Cortex of kidney (tissue), 1 donor: ENCODE measurements at places on chromosomes 1 and 21.

DNA sequence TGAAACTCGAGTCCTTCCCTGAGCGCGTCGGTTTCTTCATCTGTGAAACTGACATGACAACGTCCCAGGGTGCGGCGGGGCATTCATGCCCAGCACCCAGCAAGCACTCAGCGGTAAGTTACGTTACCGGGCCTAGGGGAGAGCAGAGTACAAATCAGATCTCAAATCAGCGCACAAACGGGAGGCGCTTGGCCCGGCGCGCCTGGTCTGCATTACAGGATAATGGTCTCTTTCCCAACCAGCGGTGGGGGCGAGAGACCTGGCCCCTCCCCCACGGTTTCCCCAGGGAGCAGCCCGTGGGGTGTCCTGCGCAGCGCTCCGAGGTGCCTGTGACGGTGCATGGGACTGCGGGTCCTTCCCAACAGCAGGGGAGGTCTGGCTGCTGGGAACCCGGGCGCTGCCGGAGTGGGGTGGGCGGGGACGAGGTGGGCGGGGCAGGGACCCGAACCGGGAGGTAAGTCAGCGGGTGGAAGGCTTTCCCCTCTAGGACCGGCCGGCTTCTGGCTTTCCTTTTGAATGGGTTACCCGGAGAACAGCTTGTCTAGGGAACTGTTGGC lies 1.0 kb downstream of the TMEM51 start:
- no peak for DNase-seq

DNA sequence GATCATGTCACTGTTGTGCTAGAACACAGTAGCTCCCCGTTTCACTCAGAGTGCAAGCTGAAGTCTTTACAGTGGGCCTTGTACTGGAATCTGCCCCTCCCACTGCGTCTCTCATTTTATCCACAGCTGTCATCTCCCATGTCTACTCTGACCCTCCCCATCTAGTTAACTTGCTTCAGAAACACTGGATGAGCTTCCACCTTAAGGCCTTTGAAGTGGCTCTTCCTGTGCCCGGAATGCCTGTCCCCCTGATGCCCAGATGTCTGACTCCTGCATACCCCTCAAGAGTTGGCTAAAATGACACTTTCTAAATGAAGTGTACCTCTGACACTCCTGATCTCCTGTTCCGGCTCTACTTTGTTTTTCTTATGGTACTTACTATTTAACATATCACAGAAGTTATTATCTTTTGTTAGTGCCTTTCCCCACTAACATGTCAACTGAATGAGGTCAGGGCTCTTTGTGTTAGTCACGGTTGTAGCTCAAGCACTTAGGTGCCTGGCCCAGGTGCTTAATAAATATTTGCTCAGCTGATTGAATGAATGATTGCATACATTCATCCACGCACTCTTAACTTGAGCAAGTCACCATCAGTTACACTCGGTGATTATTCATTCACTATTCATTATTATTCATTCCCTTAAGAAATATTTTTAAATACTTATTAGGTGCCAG lies 13.3 kb downstream of the ARV1 start:
- no peak for DNase-seq

GRCh38 chr1:183632964-183633363 lies 2.6 kb downstream of the ARPC5 start:
- no peak for DNase-seq

DNA sequence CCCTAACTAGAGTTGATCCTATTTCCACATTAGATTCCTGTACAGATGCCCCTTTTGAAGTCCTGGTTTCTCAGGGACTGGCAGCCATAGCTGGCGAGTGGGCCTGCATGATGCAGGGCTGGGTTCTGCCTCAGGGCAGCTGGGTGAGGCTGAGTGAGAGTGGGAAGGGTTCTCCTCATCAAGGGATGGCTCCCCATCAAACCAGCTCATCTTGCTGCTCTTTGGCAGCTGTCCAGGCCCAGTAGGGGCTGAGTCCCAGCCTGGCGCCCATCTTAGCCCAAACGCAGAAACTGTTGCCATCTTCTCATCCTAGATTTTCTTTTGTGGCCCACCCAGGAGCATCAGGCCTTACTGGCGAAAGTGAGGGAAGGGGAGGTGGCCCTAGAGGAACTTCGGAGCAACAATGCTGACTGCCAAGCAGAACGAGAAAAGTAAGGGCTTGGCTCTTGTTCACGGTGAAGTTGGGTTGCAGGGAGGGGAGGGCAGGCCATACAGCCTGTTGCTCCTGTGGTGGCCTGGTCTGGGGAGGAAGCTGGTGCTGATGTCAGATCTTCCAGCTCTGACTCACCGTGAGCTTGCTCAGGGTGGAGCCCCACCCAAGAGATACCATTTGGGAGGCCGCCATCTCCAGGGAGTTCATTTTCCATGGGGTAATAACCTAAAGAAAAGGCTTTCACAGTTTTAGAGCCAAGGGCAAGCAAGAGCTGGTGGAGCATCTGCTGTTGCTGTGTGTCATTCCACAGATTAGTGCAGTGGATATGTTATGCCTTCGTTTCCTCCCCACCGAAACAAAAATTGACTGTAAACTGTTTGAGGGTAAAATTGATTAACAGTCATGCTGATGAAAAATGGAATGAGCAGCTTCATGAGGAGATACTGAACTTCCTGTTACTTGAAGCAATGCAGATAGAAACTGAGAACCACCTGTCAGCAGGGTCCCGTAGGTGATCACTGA lies 34.7 kb downstream of the TUFT1 start:
- DNase-seq, result no peak

DNA sequence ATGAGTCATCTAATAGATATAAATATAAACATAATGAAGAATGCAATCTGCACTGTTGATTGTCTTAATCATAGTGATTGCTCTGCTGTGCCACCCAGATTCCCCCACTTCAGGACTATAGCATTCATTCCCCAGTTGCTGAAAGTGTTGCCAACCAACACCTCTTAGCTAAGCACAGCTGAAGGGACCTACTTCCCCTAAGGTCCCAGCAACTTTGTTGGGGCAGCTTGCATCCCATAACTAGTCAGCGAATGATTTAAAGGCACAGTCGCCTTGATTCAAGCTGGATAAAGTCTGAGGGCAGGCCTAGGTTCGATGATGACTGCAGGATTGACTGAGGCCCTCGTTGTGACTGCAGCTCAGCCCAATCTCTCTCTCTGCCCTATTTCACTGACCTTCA lies 14.3 kb upstream of the RGS1 start:
- DNase-seq, result no peak

DNA sequence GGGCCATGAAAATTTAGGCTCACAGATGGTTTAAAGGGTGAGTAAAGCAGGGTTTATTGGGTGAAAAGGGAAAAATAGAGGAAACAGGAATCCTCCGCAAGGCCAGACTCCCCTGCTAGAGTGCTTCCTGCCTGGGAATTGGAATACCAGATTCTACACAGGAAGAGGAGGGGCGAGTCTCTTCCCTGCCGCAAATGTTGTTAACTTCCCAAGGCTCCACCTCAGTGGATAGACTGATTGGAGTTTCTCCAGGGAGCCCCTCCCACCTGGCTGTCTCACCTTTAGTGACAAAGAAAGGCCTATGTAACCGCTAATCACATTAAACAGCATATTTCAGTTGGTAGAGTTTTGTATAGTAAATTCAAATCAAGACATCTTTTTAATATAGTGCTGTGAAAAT lies 1450.1 kb downstream of the KCNT2 start:
- DNase-seq, result no peak

GRCh38 chr1:111846842-111847241 lies 91.1 kb downstream of the DDX20 start:
- no peak for DNase-seq

GRCh38 chr21:34335316-34335715 lies 28.5 kb upstream of the KCNE2 start:
- no peak for DNase-seq

- no peak for DNase-seq
Observed at GRCh38 chr1:39642796-39643195, 3.4 kb upstream of the HEYL start.

- no peak for DNase-seq
Observed at GRCh38 chr1:185144233-185144632, 12.5 kb downstream of the TRMT1L start.

DNA sequence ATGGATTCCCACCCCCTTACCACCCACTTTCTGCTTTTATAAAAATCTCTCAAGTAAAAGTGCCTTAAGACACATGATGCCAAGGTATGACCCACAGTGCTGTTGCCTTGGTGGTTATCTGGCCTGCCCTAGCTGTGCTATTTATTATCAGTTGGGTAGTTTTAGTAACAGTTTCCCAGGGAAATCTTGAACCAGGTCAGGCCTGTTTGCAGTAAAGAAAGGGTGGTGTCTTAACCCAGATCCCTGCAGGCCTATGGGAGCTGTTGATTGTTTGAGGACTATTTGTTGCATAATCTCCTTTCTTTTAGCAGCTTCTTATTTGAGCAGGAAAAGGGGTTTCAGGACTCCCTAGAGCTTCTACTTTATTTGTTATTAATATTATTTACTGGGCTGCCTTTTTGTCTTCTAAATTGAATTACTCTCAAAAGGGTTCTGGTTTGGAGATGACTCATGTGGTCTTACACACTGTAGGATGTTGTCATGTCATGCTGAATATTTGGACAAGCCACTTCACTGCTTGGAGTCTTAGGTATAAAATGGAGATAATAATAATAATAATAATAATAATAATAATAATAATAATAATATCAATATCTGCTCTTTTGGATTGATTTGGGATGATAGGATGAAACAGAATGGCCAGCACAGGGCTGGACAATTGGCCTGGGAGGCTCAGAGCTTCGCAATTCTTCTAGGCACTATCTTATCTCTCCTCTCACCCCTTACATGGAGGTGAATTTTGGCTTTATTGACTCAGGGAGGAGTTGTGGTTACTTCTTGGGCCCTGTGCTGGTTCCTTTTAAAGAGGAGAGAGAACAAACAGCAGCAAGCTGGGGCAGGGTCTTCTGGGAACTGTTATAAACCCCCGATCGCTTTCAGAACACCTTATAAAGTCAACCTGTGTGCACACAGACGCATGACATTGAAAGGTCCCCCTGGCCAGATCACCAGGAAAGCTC lies 252.1 kb downstream of the PRDM2 start:
- no peak for DNase-seq

- no peak for DNase-seq
Observed at GRCh38 chr1:2982615-2983318, 38.5 kb upstream of the ACTRT2 start.

GRCh38 chr1:167090314-167090942 lies at the start of gene GPA33:
TSS of gene GPA33 (minus strand) at chr1:167090377. CDS start at chr1:167090287, 90 bp downstream.
- DNase-seq, result no peak

GRCh38 chr1:31326461-31326860 lies 29.6 kb downstream of the ZCCHC17 start:
- DNase-seq, result no peak

GRCh38 chr1:39043513-39043912 lies 17.4 kb downstream of the NDUFS5 start:
- DNase-seq, result no peak

DNA sequence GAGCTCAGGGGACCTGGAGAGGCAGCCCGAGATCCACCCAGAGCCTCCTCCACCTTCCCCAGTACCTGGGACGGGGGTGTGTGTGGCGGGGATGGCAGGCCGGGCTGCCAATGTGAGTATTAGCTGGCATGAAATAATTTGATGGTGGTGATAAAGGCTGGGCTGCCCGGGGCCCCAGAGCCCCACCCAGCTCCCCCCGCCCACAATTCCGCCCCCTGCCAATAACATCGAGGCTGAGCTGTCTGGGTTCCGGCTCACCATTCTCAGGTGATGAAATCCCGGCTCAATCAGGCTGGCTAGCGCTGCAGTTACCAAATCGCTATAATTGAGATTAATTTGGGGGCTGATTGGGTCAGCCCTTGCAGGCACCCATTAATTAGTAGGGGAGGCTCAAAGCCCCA lies 103.8 kb upstream of the CASZ1 start:
- no peak for DNase-seq

DNA sequence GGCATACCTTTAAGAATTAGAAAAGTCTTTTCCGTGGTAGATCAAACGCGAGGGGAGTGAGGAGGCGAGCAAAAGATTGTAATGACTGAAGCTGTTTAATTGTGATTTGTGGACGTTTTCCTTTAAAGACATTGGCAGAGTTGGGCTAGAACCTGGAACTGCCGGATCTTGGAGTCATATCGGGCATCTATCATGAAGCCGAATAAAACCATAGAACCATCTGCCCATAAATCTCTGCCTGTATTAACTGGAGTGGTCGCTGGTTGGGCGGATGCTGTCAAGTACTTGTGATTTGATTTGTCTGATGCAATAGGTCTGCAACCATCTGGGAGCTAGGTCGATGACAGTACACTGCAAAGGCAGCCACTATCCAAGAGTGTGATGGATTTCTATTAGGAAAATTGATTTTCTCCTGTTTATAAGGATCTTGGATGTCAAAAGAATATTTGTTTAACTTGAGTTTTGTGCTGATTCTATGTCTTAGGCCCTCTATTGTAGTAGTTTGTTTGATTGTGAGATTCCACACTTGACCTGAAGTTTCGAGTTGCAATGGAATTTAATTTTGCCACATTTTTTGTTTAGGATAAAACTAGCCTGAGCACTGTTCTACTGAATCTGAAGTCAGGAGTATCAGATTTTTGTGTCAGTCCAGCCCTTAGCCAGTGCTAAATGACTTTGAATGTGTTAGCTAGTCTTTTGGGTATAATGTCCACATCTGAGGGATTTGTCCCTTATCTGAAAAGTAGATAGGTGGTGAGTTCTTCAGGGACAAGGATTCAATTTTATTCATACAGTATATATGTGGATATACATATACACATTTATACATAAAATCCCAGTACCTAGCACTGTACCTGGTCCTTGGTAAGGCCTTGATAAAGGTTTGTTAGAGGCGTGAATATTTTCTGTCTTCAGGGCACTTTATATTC lies 1.2 kb downstream of the SARS1 start:
- DNase-seq, result no peak

- no peak for DNase-seq
Observed at GRCh38 chr1:155069551-155070157, 6.1 kb downstream of the EFNA4 start.

- DNase-seq, result no peak
Observed at GRCh38 chr1:52479076-52479475, 73.8 kb downstream of the TUT4 start.

- DNase-seq, result no peak
Observed at GRCh38 chr1:239566074-239566473, 179.7 kb downstream of the CHRM3 start.

- DNase-seq, result no peak
Observed at GRCh38 chr1:181424786-181425403, 58.4 kb upstream of the CACNA1E start.

- DNase-seq, result no peak
Observed at GRCh38 chr1:174815036-174815435, 184.7 kb upstream of the CACYBP start.

- no peak for DNase-seq
Observed at GRCh38 chr1:11648732-11649158, 5.5 kb downstream of the FBXO2 start.

DNA sequence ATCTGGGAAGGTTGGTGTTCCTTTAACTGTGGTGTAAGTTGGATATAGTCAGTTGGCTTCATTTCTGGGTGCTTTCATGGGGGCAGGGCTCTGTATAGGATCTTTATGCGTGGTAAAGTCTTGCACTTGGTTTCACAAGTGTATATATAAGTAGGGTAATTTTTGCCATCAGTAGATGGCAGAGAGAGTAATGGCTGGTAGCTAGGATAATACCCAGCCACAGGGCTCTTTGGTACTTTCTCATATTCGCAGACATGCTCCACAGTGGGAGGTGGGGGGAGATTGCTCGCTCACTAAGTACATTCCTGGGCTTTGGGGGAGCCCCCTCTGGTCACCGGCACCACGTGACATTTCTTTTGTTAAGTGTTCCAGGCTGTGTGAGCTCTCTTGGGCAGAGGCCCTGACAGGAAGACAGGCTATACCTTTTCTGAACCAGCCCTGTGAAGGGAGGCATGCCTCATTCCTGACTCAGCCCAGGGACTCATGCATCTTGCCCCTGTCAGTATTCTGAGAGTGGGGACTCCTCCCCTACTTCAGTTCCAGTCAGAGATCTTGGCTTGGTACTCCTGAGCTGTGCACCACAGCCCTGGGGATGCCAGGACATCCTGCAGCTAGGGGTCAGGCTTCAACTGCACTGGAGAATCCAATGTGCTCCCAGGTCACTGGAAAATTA lies 37.6 kb downstream of the FCRL2 start:
- no peak for DNase-seq
